ENCODE measurements at places on chromosomes 2 and 18.

DNA sequence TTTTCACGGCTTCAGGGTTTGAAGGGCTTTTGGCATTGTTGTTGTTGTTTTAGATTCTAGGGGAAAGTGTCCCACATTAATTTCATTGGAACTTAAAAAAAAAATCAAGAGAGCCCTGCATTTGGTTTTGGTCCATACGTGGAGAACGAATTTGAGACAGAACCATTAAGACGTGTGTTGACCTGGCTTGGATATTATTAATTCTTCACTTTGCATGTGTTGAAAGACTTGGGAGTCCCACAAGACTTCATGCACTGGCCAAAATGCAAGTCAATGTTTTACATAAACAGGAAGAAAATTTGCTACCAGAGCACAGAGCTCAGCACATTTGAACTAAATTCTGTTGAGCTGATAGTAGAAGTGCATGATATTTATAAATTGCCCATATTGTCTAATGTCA lies 761.2 kb upstream of the ACVR2A start:
- no peak for DNase-seq

DNA sequence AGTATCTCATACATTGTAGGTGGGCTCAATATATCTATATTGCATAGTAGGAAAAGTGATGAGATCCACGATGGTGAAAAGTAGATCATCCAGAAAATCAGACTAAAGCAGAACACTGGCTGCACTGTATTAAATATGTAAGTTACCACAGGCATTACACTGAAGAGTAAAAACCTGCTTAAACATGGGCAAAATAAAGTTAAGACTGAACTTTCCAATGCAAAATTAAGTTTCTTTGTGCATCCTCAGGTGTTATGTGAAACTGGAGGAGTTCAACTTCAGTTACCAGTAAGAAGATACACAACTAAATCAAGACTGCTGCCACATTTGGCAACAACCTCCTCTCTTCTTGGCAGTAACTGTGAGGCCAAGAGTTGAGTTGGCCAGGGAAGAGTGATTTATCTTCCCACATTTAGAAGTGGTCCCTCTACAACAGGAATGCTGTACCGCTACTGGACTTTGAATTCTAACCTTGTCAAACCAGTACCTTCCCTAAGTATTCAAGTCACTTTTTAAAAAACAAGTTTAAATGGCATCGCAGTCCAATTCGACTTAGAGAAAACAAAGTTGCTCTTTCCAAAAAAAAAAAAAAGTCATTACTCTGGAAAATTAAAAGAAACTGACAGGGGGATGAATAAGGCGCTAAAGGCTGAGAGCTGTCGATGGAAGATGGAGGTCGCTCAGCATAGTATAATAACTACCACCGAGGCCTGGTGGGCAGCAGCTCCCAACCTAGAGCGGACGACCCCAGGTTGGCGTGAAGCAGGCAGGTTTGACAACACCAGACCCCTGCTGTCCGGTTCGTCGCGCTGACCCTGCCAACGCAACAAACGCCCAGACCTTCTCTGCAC lies 1.1 kb downstream of the MAP4K3 start:
- DNase-seq: no peak

- no peak for DNase-seq
These were observed 40.7 kb upstream of the NEMP2 start for GRCh38 chr2:190575263-190575662.

DNA sequence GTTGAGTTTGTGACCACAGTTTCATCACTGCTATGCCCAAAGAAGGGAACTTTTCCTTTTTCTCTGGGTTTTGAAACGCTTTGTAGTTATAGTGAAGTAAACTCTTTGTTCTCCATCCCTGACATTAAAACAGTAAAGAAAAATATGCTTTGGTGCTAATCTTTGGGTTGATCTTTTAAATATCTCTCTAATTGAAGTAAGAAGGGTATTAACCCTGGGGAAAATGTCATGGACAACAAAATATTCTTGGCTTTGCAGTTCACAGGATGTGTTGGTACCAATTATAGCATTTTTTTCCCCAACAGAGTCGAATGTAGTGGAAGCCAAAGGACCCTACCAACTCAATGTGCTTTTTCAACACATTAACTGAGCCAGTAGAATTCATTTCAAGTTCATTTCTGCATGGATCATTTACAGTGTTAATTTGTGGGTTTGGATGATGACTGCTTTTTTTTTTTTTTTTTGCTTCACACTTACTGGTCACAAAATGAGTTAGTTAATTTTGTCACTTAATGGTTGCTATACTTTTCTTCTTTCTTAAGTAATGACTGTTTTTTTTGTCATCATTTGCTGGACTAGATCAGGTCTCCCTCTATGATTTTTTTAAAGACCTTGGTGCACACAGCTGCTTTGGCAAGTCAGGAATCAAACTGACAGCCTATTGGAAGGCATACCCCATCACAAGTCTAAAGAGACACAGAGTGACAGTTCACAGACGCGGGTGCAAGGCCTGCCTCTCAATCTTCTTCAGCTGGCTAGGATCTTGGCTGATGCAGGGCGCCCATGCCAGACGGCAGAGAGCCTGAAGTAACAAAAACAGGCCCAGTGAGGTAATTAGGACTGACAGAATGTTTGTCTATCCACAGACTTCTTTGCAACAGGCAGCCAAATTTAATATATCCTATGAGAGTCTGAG lies 98.8 kb upstream of the MMADHC start:
- DNase-seq: no peak

DNA sequence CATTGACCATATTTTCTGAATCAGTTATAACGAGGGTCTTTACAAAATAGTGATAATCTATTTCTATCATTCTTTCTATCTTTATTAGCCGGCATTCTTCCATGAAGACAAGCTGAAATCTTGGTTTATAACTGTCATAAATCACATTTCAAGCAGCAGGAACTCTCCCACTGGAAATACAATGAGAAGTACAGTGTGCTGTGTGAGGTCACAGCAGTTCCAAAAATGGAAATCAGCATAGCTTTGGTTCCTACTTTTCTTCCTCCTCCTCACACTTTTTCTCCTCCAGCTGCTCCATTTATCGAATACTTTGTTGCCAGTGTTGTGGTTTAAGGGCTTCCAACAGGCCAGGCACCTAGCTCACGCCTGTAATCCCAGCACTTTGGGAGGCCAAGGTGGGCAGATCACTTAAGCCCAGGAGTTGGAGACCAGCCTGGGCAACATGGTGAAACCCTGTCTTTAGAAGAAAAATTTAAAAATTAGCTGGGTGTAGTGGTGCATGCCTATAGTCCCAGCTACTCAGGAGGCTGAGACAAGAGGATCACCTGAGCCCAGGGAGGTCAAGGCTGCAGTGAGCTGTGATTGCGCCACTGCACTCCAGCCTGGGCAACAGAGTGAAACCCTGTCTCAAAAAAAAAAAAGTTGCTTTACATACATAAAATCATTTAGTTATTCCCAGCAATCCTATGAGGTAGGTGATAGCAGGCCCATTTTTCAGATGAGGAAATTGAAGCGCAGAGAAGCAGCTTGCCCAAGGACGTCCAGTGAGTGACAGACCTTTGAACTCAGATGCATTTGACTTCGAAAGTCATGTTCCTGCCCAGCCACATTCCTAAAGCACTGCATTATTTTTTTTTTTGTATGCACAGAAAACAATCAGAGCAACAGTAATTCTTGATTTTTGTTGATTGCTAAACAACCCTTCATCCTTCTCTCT lies 34.0 kb upstream of the GPR55 start:
- no peak for DNase-seq

DNA sequence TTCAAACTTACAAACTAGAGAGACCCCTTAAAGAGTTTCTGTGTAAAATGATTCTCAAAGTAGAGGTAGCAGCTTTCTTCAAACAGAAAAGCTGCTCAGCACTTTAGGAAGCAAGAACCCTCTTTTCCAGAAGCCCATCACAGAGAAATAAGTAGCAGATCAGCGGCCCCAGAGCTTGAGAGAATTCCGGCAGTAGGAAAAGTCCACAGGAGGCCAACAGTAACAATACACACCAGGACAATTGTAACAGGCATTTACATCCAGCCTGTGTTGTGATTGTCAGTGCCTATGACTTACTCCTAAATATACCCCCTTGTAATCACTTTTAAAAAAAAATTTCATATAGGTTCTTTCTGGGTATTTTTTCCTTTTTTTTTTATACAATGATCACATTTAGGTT lies 161.4 kb upstream of the ACVR2A start:
- DNase-seq: no peak

- DNase-seq: no peak
These were observed 70.8 kb downstream of the QPCT start for GRCh38 chr2:37415128-37415820.

- DNase-seq: no peak
These were observed 46.6 kb downstream of the HS6ST1 start for GRCh38 chr2:128271911-128272600.

- no peak for DNase-seq
These were observed 33.8 kb upstream of the TEX51 start for GRCh38 chr2:126864861-126865260.

GRCh38 chr2:10834068-10834655 lies 21.6 kb upstream of the PDIA6 start:
- no peak for DNase-seq

DNA sequence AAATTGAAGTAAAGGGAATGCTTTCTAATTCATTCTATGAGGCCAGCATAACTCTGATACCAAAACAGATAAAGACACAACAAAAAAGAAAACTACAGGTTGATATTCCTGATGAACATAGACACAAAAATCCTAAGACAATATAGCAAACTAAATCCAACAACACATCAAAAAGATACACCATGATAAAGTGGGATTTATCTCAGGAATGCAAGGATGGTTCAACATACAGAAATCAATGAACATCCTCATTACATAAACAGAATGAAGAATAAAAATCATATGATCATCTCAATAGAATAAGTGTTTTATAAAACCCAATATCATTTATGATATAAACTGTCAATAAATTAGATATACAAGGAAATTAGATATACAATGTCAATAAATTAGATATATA lies 65.7 kb downstream of the ZSWIM2 start:
- DNase-seq: no peak

- no peak for DNase-seq
These were observed 175.1 kb downstream of the PTPRM start for GRCh38 chr18:7742224-7742623.

DNA sequence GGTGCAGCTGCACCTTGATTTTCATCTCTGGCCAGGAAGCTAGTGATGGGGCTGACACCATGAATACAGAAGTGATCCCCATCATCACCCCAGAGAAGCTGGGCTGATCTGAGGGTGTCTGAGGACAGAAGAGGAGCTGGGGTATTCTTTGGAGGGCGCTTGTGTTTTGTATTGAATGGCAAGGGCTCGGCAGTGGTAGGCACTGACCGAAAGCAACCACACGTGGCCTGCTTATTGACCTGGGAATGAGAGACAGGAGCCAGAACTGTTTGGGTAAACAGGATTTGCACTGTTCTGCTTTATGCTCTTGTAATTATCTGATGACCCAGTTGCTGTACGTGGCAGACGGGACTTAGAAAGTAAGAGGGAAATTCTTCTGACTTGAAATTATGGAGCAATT lies 62.6 kb upstream of the RPL31 start:
- DNase-seq: no peak

GRCh38 chr2:795531-796041 lies 118.4 kb upstream of the TMEM18 start:
- DNase-seq: no peak

Data from NCI-H524 treated with DMSO at 0.1 percent for 48 hours (cell line).